Thoracic aorta (tissue), 2 donors: ENCODE measurements at places on chromosomes 12 and 14. TPM values are rescaled to one million over a fixed set of nuclear protein-coding genes. Genes with fewer than 3 reads are reported as not detected.

DNA sequence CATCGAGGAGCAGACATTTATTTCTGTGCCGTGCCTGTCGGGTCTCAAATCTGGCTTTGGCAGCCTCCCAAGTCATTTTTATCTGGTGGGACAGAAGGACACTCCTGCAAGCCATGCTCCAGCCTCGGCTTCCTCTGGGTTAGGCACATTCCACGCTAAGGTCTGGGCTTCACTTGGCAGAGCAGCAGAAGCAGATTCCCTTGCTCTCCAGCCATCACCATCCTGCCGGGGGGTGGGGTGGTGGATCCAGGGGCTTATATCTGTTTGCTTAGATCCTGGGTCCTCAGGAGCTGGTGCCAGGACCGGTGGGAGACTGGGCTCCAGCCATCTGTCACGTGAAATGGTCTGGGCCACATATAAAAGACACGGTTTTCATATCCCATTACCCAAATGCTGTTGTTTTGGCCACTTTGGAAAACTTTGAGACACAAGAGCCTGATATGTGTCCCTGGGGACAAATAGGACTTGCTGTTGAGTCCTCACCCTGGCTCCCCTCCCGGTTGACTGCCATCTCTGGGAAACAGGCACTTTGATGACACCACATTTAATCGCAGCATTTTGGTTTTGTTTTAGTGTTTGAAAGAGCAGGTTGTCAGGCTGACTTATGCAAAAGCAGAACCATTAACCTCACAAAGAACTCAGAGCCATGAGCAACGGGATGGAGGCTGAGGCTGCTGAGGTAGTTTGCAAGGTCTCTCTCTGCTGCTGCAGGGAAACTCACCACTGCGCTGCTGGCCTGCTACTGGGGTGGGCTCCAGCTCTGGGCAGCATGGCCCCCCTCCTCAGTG, 69.6 kb upstream of the PRMT8 start:
- H3K27ac ChIP-seq: no peak overlapping the region
- no peak overlapping the region for H3K4me3 ChIP-seq
- no peak for DNase-seq

GRCh38 chr12:110563702-110564470, 19.2 kb downstream of the PPTC7 start:
- DNase-seq: no peak
- no peak overlapping the region for H3K27ac ChIP-seq
- peaks cover 11% of the 10 kb centered on the region for H3K4me1 ChIP-seq

- DNase-seq: no peak
These were observed 68.6 kb upstream of the USP15 start for GRCh38 chr12:62191491-62192179.

DNA sequence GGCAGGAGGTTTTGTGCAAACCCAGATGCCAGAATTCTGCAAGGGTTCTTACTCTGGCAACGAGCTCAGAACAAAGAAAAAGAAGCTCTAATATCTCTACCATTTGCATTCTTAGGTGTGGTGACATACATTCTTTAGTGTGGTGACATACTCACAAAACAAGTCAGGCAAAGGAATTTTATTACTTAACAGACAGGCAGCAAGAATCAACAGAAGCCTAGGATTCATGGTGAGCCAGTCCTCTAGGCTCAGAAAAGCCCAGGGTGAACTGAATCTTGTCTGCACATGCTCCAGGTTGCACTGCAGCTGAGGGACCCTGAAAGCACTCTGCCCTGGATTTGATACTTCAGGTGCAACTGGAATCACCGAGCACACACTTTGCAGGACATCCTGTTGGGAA, 122.4 kb upstream of the PTPRQ start:
- no peaks in the 10 kb centered on the region for H3K36me3 ChIP-seq
- H3K4me1 ChIP-seq: no peaks in the 10 kb centered on the region
- no peak overlapping the region for H3K27ac ChIP-seq

DNA sequence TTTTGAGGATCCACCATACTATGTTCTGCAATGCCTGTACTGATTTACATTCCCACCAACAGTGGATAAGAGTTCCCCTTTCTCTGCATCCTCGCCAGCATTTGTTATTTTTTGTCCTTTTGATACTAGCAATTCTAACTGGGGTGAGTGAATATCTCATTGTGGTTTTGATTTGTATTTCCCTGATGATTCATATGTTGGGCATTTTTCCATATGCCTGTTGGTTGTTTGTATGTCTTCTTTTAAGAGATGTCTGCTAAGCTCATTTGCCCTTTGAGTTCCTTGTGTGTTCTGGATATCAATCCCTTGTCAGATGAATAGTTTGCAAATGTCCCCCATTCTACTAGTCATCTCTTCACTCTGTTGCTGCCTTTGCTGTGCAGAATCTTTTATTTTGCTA, 49.0 kb upstream of the MSRB3 start:
- H3K27me3 ChIP-seq: no peaks in the 10 kb centered on the region
- no peak for DNase-seq
- no peak overlapping the region for H3K27ac ChIP-seq

GRCh38 chr12:111431772-111432171, 26.0 kb downstream of the SH2B3 start:
- H3K4me3 ChIP-seq: no peak overlapping the region
- no peak for DNase-seq
- no peaks in the 10 kb centered on the region for H3K36me3 ChIP-seq
- peaks cover 68% of the 10 kb centered on the region for H3K4me1 ChIP-seq
- H3K27me3 ChIP-seq: no peaks in the 10 kb centered on the region

GRCh38 chr14:104309657-104310369, 171.4 kb downstream of the KIF26A start:
- H3K4me1 ChIP-seq: no peaks in the 10 kb centered on the region
- H3K36me3 ChIP-seq: no peaks in the 10 kb centered on the region
- H3K4me3 ChIP-seq: no peak overlapping the region
- DNase-seq: no peak

DNA sequence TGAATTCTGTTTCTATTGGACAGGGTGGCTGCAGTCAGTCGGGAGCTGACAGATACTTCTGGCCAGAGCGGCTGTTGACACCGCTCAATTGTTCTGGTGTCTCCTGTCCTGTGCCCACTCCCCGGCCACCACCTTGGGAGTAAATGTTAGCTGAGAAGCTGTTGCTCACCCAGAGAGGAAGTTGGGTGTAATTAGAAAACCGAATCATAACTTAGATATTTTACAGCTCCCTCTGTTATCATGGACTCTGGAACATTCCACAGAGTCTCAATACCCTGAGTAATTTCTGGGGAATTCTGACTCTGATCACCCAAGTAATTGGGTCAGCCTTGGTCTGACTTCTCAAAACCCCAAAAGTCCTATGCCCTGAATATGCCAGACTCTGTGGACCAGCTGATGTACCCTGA, 58.3 kb upstream of the RFLNA start:
- no peaks in the 10 kb centered on the region for H3K36me3 ChIP-seq
- no peaks in the 10 kb centered on the region for H3K27me3 ChIP-seq
- no peak for DNase-seq
- H3K27ac ChIP-seq: no peak overlapping the region
- H3K4me3 ChIP-seq: no peak overlapping the region
- H3K4me1 ChIP-seq: no peaks in the 10 kb centered on the region

DNA sequence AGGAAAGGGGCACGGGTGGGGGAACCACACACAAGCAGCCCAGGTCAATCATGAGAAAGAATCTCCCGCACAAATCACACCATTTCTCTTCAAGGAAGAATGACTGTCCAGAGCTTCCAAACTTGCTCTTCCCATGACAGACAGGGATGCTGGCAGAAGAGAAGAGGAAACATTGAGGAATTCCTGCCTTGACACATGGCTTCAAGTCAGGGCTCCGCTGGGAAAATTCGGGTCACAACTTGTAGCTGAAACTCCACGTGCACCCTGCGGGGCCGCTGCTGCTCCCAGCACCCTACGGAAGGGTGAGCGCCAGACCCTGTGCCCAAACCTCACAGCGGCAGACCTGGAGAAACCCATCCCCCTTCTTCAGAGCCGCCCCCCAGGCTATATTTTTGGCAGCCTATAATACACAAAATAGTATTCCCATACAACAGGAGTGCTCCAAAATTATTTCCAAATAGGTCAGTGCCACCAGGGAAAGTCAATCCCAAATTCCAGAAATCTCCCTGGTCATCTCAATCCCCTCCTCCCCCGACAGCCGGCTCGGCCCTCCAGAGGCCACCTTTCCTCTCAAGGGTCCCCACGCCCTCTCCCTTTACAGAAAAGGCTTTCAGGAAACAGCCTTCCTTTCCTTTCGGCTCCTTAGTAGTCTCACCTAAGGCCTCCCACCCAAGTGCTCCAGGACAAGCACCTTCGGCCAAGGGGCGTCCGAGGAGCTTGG, 1.3 kb downstream of the TMEM132D start:
- no peak overlapping the region for H3K27ac ChIP-seq
- no peak for DNase-seq
- H3K4me1 ChIP-seq: no peaks in the 10 kb centered on the region
- H3K27me3 ChIP-seq: no peaks in the 10 kb centered on the region
- H3K4me3 ChIP-seq: no peak overlapping the region

TRIM9 gene
- 2.1 TPM for total RNA-seq

DNA sequence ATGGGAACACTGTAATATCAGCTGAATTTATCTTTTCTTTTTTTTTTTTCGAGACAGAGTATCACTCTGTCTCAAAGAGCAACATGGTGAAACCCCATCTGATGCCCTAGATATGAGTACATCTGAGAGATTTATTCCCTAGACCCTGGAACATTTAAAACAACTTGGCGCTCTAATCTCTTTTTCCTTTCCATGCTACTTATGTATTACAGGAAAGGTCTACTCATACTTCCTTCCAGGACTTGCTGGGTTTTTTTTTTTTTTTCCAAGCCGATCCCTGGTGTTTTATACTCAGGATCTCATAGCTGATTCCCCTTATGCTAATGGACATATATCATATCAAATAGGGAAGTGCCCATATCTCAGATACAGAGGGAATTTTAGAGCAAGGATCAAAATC, 83.1 kb downstream of the MAPKAPK5 start:
- no peak for DNase-seq
- no peaks in the 10 kb centered on the region for H3K4me1 ChIP-seq
- no peak overlapping the region for H3K4me3 ChIP-seq
- H3K36me3 ChIP-seq: no peaks in the 10 kb centered on the region

DNA sequence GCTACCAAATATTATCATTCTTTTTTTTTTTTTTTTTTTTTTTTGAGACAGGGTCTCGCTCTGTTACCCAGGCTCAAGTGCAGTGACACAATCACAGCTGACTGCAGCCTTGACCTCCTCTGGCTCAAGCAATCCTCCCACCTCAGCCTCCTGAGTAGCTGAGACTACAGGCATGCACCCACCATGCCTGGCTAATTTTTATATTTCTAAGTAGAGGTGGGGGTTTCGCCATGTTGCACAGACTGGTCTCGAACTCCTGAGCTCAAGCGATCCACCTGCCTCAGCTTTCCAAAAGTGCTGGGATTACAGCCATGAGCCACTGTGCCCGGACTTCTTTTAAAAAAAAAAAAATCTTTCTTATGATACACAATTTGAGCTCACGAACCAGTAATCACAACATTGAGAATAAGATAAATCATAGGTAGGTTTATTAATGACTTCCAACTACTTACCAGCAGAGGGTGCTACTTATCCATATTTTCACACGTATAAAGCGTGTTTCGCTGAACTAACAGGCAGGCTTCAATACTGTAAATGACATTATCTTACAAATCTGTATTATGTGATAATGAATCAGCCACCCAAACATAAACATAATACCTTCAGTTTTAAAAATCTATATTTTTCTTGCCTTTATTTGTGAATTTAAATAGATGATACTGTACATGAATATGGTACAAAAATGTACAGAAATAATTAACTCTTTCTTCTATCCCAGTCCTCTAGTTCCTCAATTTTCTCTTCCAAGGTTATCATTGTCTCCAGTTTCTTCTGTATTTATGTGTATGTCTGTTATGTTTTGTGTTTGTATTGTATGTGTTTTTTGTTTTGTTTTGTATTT, 42.5 kb upstream of the BCAT1 start:
- no peak for DNase-seq
- no peaks in the 10 kb centered on the region for H3K4me1 ChIP-seq
- H3K4me3 ChIP-seq: no peak overlapping the region
- no peaks in the 10 kb centered on the region for H3K36me3 ChIP-seq
- H3K27me3 ChIP-seq: no peaks in the 10 kb centered on the region
- no peak overlapping the region for H3K27ac ChIP-seq

- H3K4me3 ChIP-seq: no peak overlapping the region
- peaks cover 36% of the 10 kb centered on the region for H3K36me3 ChIP-seq
- peak overlapping the region; percentile 97 for H3K27ac ChIP-seq
- H3K27me3 ChIP-seq: no peaks in the 10 kb centered on the region
- DNase-seq: no peak
These were observed 7.3 kb downstream of the GAPDH start for GRCh38 chr12:6541371-6542165.

DNA sequence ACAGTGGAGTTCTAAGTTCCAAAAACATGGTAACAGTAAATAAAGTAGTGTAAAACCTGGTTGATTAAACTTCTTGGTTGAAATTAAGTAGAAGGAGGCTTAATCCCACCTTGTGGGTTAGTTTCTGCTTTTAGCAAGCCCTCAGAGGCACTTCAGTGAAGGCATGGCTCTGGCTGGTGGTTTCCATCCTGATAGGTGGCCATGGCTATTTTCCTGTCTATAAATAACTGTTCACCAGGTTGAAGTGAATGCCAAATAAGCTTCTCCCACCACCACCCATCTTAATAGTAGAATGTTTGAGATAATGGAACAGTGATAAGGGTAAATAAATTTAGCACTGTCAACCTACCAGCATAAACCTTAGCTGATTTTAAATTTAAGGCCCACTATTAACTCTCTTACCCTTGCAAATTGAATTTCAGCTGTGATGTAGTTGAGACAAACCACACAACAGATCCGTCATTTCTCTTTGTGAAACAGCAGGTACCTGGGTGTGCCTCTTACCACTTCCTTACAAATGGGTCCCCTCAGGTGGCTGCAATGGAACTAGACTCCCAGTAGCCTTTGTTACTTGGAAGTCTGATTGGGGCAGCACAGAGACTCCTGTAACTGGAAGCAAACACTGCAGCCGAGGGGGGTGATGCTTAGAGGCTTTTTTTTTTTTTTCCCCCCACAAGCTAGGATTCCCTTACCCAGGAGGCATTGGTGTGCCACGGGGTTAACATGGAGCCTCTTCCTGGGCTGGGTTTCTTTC, 41.4 kb downstream of the DAAM1 start:
- H3K27me3 ChIP-seq: no peaks in the 10 kb centered on the region
- no peak overlapping the region for H3K4me3 ChIP-seq
- no peaks in the 10 kb centered on the region for H3K36me3 ChIP-seq
- no peak overlapping the region for H3K27ac ChIP-seq
- H3K4me1 ChIP-seq: peaks cover 71% of the 10 kb centered on the region
- no peak for DNase-seq

GRCh38 chr12:87120440-87120839, 864.2 kb upstream of the MGAT4C start:
- H3K27ac ChIP-seq: no peak overlapping the region
- no peak overlapping the region for H3K4me3 ChIP-seq
- no peak for DNase-seq
- no peaks in the 10 kb centered on the region for H3K36me3 ChIP-seq
- H3K27me3 ChIP-seq: no peaks in the 10 kb centered on the region

TC2N gene
- total RNA-seq: 172 TPM

IL23A gene
- total RNA-seq: not detected

SLC35F4 gene
- not detected for total RNA-seq

- H3K36me3 ChIP-seq: no peaks in the 10 kb centered on the region
- H3K27ac ChIP-seq: no peak overlapping the region
- no peaks in the 10 kb centered on the region for H3K4me1 ChIP-seq
- H3K27me3 ChIP-seq: no peaks in the 10 kb centered on the region
- H3K4me3 ChIP-seq: no peak overlapping the region
These were observed 146.3 kb upstream of the RMST start for GRCh38 chr12:97316321-97316720.
